Adipocyte (in vitro differentiated cells): ENCODE measurements at places on chromosomes 1 and 21.

DNA sequence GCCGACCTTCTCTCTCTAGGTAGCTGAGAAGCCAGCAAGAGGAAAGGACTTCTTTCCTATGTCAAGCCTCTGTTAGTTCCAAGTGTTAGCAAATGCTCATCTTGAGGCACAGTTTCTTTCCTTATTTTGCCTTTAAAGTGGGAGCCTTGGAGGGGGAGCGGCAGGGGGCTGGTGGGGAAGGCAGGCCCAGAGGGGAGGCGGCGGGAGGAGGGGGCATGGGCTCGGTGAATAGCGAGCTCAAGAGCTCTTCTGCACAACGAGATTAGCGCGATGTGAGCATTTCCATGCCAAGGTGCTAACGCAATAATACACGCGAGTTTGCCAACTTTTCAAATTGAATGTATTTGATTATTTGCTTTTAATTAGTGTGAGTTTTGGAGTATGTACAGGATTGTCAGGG, 372.6 kb downstream of the RPS6KC1 start:
- DNase-seq: no peak

DNA sequence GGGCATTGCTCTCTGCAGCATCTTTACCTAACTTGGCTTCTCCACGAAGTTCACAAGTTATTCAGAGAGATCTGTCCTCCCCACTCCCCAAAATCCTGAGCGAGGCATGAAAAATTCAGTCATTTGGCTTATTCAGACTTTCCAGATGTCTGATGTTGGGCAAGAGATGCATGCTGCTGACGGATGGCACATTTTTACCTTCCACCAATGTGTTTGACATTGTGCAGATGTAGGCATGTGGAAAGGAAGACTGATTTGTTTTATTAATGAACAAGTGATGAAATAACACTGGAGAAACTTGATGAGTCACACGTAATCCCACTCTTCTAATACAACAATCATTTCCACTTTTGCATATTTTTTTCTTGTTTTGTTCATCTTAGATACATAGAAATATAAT, 86.7 kb downstream of the C1orf94 start:
- DNase-seq: no peak

- peak; percentile 23 for DNase-seq
Observed at GRCh38 chr21:32135401-32136363, 143.2 kb downstream of the MIS18A start.

GRCh38 chr1:211932231-211932932, 101.8 kb upstream of the LPGAT1 start:
- no peak for DNase-seq

- DNase-seq: no peak
Observed at GRCh38 chr1:90357995-90358394, 359.1 kb downstream of the BARHL2 start.

DNA sequence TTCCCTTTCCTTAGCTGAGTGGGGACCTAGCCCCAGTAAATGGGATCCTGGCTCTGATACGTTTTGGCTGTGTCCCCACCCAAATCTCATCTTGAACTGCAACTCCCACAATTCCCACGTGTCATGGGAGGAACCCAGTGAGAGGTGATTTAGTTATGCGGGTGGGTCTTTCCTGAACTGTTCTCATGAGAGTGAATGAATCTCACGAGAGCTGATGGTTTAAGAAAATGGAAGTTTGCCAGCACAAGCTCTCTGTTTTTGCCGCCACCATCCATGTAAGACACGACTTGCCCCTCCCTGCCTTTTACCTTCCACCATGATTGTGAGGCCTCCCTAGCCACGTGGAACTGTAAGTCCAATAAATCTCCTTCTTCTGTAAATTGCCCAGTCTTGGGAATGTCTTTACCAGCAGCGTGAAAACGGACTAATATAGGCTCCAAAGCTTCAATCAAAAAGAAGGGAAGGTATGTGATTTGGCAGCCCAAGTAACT, 29.9 kb upstream of the POU2F1 start:
- DNase-seq: no peak

DNA sequence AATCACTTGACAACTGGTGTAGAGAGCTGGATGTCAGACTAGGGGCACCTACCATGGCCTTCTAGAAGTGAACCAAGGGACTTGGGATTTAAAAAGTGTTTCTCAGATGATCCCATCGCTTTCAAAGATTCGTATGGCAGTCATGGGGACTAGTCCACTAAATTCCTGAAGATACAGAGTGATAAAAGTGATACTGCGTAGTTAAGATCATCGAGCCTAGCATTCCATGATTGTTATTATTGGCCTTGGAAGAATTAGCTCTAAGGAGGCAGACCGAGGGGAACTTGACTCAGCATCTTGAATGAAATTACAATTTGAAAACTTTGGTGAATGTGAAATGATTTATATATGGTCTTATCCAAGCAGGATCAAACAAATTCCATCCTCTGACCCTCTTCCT, 1.3 kb upstream of the CHIA start:
- DNase-seq: no peak

- DNase-seq: no peak
Observed at GRCh38 chr1:40796939-40797667, 13.5 kb downstream of the KCNQ4 start.

DNA sequence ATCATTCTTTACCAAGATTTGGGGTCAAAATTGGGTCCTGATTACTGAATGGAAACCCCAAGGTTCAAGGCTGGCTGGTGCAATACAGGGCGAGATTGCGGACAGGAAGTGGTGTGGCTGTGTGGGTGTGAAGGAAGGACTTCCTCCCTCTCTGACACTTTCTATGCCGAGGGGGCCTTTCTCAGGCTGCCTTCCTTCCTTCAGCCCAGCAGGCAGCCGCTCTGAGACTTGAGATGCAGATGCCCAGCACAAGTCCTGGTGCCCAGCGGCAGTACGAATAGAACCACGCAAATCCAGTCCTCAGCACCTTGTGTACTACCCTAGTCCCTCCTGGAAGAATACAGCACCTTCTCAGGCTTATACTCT, 16.3 kb downstream of the BATF3 start:
- no peak for DNase-seq
